ENCODE measurements at places on chromosomes 12 and 14. TPM values are rescaled to one million over a fixed set of nuclear protein-coding genes. Genes with fewer than 3 reads are reported as not detected.

Gene CLEC1A
- total RNA-seq, result not detected

Gene POLE2
- total RNA-seq, result 12.9 TPM

Gene NAV3
- 11.5 TPM for total RNA-seq

Gene GLTP
- total RNA-seq, result 21.7 TPM

Gene MGAT4C
- 0.22 TPM for total RNA-seq

Gene TCL1B
- total RNA-seq, result not detected

Gene TMEM233
- not detected for total RNA-seq

Gene PRH2
- total RNA-seq, result not detected

Gene OR2AP1
- not detected for total RNA-seq

Gene MFAP5
- not detected for total RNA-seq

All from progenitor cell of endocrine pancreas (in vitro differentiated cells).